Stimulated activated CD8-positive, alpha-beta memory T cell treated with anti-CD3 and anti-CD28 coated beads, Interleukin-2, amount 100 ng/mL, for 1 hour (primary cell): ENCODE measurements at places on chromosomes 2 and 18.

DNA sequence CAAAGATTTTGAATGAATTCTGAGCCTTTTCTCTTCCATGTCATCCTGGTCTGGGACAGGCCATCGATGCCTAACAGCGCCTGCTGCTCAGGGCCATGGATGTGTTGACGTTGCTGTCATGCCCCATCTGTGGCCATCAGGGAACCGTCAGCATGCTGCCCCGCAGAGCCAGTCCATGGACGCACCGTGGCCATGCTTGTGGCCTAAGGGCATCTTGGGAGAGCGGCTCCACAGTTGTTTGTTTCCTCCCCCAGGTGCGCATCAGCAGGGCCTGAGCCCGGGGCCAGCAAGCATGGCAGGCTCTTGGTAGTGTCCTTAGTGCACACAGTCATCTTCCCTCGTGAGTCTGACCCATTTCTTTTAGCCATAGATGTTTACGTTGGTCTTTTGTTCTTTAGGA lies 142.7 kb downstream of the VAPA start:
- DNase-seq = no peak

GRCh38 chr2:73895473-73895872 lies 2.7 kb downstream of the ACTG2 start:
- DNase-seq = no peak

- no peak for DNase-seq
Observed at GRCh38 chr18:46899274-46899948, 17.9 kb downstream of the PIAS2 start.

DNA sequence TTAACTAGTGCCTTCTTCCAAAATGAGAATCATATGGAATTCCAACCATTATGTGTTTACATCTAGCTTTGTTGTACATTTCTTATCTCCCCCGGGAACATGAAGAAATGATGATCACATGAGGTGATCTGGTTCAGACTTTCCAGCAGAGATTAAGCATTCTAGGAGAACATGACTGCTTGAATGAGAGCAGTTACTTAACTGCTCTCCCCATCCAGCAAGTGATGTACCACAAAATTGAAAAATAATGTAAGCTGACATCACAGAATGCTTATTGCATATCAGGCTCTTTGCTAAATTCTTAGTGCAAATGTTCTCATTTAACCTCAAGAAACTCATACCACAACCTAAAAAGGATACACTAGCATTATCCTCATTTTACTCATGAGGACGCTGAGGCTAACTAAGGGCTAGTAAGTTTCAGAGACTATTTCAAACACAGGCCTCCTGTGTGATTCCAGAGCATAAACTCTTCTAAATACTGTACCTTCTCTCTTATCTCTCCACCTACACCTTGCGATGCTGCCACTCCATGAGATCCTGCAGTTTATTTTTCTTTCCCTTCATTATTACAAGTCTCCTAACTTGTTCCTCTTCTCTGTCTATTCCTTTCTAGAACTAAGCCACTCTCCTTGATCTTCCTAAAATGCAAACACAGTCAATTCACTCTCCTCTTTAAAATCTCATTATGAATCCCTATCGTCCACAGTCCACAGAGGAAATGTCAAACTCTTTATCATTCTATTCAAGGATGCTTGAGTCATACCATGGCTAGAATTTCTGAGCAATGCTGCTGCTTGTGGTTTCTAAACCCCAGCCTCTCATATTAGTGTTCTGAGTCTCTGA lies 1224.8 kb upstream of the ZEB2 start:
- no peak for DNase-seq

DNA sequence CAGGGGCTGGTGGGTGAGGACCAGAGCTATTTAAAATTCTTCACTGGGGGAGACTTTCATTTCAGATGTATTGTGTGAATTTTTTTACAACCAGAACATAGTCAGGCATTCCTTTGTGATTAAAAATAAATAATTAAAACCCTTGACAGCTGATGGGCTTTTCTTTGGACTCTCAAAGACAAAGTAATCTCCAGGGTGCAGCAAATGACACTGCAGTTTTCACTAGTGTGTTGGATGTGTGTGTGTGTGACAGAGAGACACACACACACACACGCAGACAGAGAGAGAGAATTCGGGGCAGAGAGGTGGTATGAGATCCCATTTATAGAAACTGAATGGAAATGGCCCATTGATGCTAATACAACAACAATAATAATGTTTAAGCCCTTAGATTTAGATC lies 10.3 kb upstream of the GALNT14 start:
- DNase-seq = no peak

- DNase-seq = no peak
Observed at GRCh38 chr18:36539674-36540231, 242.2 kb downstream of the FHOD3 start.

GRCh38 chr2:6863792-6864191 lies 1.9 kb downstream of the CMPK2 start:
- no peak for DNase-seq

- DNase-seq = no peak
Observed at GRCh38 chr2:9347411-9347881, 75.9 kb downstream of the ITGB1BP1 start.

- no peak for DNase-seq
Observed at GRCh38 chr2:42756966-42757513, 6.9 kb downstream of the OXER1 start.
